ENCODE measurements at places on chromosomes 5 and 9.

- H3K36me3 ChIP-seq: no peaks in the 10 kb centered on the region
- H3K27ac ChIP-seq: no peak overlapping the region
- H3K4me1 ChIP-seq: no peaks in the 10 kb centered on the region
- no peaks in the 10 kb centered on the region for H3K27me3 ChIP-seq
- H3K4me3 ChIP-seq: no peak overlapping the region
- no peak for DNase-seq
Measured at GRCh38 chr5:131281133-131281867, 17.4 kb downstream of the CDC42SE2 start.

DNA sequence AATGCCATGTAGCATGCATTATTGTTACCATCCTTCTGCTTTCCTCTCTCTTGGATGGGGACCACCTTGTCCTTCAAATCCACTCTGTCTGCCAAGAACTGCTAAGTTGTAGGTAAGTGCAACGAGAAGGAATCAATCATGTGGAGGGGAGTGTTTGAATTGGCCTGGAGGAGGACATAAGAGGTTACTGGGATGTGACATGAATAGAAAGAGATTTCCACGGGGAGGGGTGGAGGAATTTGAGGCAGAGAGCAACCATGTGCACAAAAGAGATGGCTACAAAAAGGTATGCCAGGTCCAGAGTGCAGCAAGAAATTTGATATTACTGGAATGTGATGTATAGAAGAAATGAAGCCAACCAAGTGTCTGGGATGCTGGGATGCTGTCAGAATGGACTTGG is 648.9 kb upstream of the KLF4 start:
- no peaks in the 10 kb centered on the region for H3K36me3 ChIP-seq
- H3K27ac ChIP-seq: no peak overlapping the region
- DNase-seq: no peak
- no peak overlapping the region for H3K4me3 ChIP-seq

- no peak overlapping the region for H3K4me3 ChIP-seq
- no peak overlapping the region for H3K27ac ChIP-seq
- H3K27me3 ChIP-seq: no peaks in the 10 kb centered on the region
- no peaks in the 10 kb centered on the region for H3K36me3 ChIP-seq
Measured at GRCh38 chr5:40486437-40487275, 193.1 kb upstream of the PTGER4 start.

DNA sequence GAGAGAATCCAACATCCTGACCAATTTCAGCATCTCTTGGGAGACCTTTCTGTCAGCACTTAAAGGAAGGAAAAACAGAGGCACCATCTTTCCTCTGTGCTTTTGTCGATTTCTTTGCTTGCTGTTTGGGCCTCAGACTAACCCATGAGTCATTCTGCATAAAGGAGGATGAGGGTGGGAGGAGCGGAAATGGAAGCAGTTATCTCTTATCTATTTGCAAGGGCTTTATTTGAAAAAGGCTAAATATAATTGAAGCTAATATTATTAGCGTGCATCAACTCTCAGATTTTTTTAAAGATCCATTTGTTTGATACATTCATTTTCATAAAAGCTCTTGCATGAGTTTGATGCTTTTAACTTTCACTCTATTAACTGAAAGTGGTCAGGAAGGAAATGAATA is 72.9 kb downstream of the ZNF622 start:
- H3K4me3 ChIP-seq: no peak overlapping the region
- no peaks in the 10 kb centered on the region for H3K27me3 ChIP-seq
- no peaks in the 10 kb centered on the region for H3K36me3 ChIP-seq

DNA sequence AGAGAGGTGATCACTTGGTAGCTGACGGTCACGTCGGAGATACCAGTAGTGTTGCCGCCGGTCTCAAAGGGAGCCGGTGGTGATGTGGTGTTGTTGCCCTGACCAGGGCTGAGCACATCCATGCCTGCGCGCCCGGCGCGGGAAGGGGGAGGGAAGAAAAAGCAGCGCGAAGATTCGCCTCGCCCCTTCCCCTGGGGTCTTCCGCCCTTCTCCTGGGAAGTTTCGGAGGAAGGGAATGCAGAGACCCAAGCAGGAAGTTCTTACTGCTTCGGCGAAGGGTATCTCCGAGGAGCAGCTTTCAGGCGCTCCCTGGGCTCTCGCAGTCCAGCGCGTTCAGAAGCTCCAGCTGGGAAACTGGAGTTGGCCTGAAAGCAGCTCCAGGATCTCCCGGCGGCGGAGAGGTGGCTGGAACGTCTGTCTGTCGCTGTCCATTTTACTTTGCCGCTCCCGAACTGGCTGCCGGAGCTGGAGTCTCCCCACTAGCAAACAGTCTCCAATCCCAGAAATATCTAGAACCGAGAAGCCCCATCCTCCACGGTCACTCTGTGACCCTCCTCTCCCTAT is 565 bp downstream of the HTR1A start:
- no peak overlapping the region for H3K27ac ChIP-seq
- H3K4me1 ChIP-seq: peaks cover 6% of the 10 kb centered on the region
- no peaks in the 10 kb centered on the region for H3K36me3 ChIP-seq
- DNase-seq: no peak
- no peak overlapping the region for H3K4me3 ChIP-seq

GRCh38 chr5:8366266-8366665 is 497.3 kb downstream of the MTRR start:
- no peaks in the 10 kb centered on the region for H3K27me3 ChIP-seq
- no peak overlapping the region for H3K27ac ChIP-seq
- H3K4me3 ChIP-seq: no peak overlapping the region
- H3K36me3 ChIP-seq: no peaks in the 10 kb centered on the region

- no peaks in the 10 kb centered on the region for H3K36me3 ChIP-seq
- H3K27ac ChIP-seq: no peak overlapping the region
- H3K27me3 ChIP-seq: no peaks in the 10 kb centered on the region
- DNase-seq: no peak
Measured at GRCh38 chr9:70883963-70884793, 237.2 kb downstream of the TRPM3 start.

- peaks cover 9% of the 10 kb centered on the region for H3K4me1 ChIP-seq
- H3K27me3 ChIP-seq: no peaks in the 10 kb centered on the region
- no peak overlapping the region for H3K27ac ChIP-seq
- peaks cover 5% of the 10 kb centered on the region for H3K36me3 ChIP-seq
- no peak for DNase-seq
- no peak overlapping the region for H3K4me3 ChIP-seq
Measured at GRCh38 chr9:129845373-129845772, 10.1 kb downstream of the USP20 start.

DNA sequence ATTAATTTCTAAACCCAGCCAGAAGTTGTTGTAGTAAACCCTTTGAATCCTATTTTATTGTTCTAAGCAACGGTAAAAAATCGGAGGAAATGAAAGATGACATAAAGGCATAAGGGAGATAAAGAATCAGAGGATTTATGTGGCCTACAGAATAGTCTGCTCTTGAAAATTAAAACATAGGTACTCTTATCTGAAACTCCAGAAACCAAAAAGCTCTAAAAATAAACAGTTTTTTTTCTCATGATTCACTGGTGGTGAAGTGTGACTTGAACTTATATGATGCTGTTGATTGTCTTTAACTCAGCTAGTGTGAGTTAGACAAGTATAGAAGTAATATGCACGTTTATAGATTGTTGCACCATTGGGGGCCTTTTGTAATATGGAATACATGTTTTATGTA is 80.3 kb downstream of the HSD17B4 start:
- H3K27me3 ChIP-seq: no peaks in the 10 kb centered on the region
- no peak overlapping the region for H3K4me3 ChIP-seq
- no peaks in the 10 kb centered on the region for H3K4me1 ChIP-seq
- no peak for DNase-seq
- H3K36me3 ChIP-seq: peaks cover 35% of the 10 kb centered on the region

- H3K27me3 ChIP-seq: no peaks in the 10 kb centered on the region
- H3K4me1 ChIP-seq: peaks cover 10% of the 10 kb centered on the region
- DNase-seq: no peak
- peaks cover 40% of the 10 kb centered on the region for H3K36me3 ChIP-seq
Measured at GRCh38 chr5:64766941-64767340, 1.6 kb downstream of the SREK1IP1 start.

DNA sequence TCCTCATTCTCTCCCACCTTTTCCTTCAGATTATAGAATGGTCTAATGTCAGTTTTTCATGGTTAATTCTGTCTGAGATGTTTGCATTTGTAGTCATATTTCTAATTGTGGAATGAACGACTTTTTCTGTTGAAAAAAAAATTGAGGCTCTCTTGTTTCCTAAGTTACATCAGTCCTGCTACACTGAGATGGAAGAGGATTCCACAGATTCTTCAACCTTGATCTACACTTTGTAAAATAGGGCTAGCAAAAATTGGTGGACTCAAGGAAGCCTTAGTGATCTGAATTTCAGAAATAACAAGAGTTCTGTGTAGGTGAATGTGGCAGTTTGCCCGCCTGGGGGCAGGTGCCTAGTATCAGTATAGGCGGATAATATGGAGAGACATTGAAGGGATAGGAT is 51.9 kb downstream of the ERBIN start:
- H3K4me1 ChIP-seq: no peaks in the 10 kb centered on the region
- no peaks in the 10 kb centered on the region for H3K27me3 ChIP-seq
- H3K27ac ChIP-seq: no peak overlapping the region
- DNase-seq: no peak

DNA sequence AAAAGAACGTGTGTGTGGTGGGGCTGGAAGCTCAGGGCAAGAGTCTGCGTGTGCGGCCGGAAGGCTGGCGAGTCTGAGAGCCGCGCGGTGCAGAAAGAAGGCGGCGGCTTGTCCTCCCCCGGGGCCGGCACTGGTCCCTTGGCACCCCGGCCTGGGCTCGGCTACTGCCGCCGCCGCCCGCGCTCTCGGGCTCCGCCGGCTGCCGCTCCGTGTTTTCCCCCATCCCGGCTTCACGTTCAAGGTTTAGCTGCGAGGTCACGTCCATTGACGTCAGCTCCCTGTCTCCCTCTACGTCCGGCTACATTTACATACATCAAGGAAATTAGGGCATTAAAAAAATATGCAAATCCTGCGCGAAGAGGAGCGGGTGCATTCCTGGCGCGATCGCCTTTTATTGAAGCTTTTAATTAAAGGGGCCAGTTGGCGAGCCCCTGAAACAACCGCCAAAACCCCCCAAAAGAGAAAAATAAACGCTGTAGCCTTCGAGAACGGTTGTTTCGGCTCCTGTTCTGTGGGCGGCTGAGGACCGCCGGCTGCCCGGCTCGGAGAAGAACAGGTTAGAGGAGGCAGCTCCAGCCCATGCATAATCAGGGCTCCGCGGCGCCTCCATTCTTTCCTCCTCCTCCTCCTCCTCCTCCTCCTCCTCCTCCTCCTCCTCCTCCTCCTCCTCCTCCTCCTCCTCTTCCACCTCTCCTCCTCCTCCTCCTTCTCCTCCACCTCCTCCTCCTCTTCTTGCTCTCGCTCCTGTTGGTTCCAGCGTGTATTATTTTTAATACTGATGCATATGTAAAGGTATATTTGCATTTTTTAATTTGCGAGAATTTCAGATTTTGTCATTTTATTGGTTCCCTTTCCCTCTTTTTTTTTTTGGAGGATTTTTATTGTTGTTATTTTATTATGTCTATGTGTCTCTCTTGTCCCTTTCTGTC is 207.0 kb downstream of the MEF2C start:
- H3K4me1 ChIP-seq: peaks cover 4% of the 10 kb centered on the region
- no peak for DNase-seq
- H3K36me3 ChIP-seq: no peaks in the 10 kb centered on the region
- H3K27me3 ChIP-seq: peaks cover 94% of the 10 kb centered on the region
- H3K4me3 ChIP-seq: no peak overlapping the region

- DNase-seq: no peak
- H3K27ac ChIP-seq: no peak overlapping the region
- no peak overlapping the region for H3K4me3 ChIP-seq
Measured at GRCh38 chr5:179478624-179479023, 71.7 kb upstream of the RUFY1 start.

GRCh38 chr5:40682154-40683017 is 2.7 kb downstream of the PTGER4 start:
- peaks cover 31% of the 10 kb centered on the region for H3K27me3 ChIP-seq
- no peak overlapping the region for H3K4me3 ChIP-seq
- DNase-seq: no peak
- no peaks in the 10 kb centered on the region for H3K36me3 ChIP-seq
- H3K27ac ChIP-seq: no peak overlapping the region

- no peaks in the 10 kb centered on the region for H3K36me3 ChIP-seq
- no peaks in the 10 kb centered on the region for H3K27me3 ChIP-seq
- no peaks in the 10 kb centered on the region for H3K4me1 ChIP-seq
- H3K27ac ChIP-seq: no peak overlapping the region
- DNase-seq: no peak
Measured at GRCh38 chr5:61245936-61246335, 83.7 kb upstream of the SMIM15 start.

GRCh38 chr5:124906339-124907097 is 160.1 kb upstream of the ZNF608 start:
- no peaks in the 10 kb centered on the region for H3K36me3 ChIP-seq
- H3K27me3 ChIP-seq: no peaks in the 10 kb centered on the region
- no peak overlapping the region for H3K4me3 ChIP-seq

GRCh38 chr5:93721071-93721470 is 20.3 kb downstream of the POU5F2 start:
- H3K4me3 ChIP-seq: no peak overlapping the region
- H3K4me1 ChIP-seq: peaks cover 5% of the 10 kb centered on the region
- no peaks in the 10 kb centered on the region for H3K36me3 ChIP-seq
- H3K27me3 ChIP-seq: no peaks in the 10 kb centered on the region
- no peak overlapping the region for H3K27ac ChIP-seq
- no peak for DNase-seq

GRCh38 chr5:126865299-126865698 is 88.4 kb downstream of the LMNB1 start:
- H3K4me3 ChIP-seq: no peak overlapping the region
- peaks cover 7% of the 10 kb centered on the region for H3K4me1 ChIP-seq
- H3K27me3 ChIP-seq: no peaks in the 10 kb centered on the region
- no peak overlapping the region for H3K27ac ChIP-seq
- peaks cover 13% of the 10 kb centered on the region for H3K36me3 ChIP-seq

- no peaks in the 10 kb centered on the region for H3K4me1 ChIP-seq
- H3K27ac ChIP-seq: no peak overlapping the region
- no peak overlapping the region for H3K4me3 ChIP-seq
- no peaks in the 10 kb centered on the region for H3K27me3 ChIP-seq
- DNase-seq: no peak
Measured at GRCh38 chr5:108084105-108084504, 297.8 kb downstream of the FBXL17 start.

DNA sequence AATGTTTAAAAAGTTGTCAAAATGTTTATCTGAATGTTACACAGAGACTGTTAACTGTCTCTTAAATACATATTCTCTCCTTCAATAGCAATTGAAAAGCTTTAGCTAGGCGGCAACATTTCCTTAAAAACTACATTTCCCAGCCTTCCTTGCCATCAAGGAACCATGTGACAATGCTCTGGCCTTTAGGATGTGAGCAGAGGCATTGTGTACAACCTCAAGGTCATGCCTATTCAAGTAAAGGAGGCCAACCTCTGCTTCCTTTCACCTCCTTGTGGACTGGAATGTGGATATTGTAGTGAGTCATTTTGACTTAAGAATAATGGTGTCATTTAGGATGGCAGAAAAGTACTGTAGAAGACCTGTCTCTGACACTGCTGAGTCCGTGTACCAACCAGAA is 23.7 kb upstream of the MROH2B start:
- H3K27me3 ChIP-seq: no peaks in the 10 kb centered on the region
- H3K27ac ChIP-seq: no peak overlapping the region
- no peaks in the 10 kb centered on the region for H3K36me3 ChIP-seq
- H3K4me3 ChIP-seq: no peak overlapping the region

Data from neuronal stem cell (in vitro differentiated cells).